Hematopoietic multipotent progenitor cell treated with erythropoietin and hydrocortisone succinate and interleukin-3 and kit ligand, for 17 days (in vitro differentiated cells): ENCODE measurements at places on chromosomes 5 and 9.

DNA sequence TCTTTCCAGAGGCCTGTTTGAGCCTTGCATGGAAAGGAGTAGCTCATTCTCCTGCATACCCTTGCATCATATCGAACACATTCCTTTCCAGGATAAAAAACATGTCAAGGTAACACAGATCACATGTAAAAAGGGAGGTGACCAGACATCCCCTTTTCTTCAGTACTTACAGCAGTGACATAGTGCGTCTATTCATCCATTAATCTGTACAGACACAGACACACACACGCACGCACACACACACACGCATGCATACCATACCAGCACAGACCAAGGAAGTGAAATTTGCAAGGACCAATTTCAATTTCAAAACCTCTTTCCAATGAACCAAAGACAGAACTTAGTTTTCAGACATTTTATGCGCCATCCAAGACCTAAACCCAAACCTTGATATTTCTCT lies 256.0 kb downstream of the PAPPA start:
- DNase-seq: no peak

- DNase-seq: no peak
Observed at GRCh38 chr5:56710826-56711590, 104.3 kb upstream of the MAP3K1 start.

- peak; percentile 30 for DNase-seq
Observed at GRCh38 chr5:135566422-135567400, 12.1 kb downstream of the CXCL14 start.

DNA sequence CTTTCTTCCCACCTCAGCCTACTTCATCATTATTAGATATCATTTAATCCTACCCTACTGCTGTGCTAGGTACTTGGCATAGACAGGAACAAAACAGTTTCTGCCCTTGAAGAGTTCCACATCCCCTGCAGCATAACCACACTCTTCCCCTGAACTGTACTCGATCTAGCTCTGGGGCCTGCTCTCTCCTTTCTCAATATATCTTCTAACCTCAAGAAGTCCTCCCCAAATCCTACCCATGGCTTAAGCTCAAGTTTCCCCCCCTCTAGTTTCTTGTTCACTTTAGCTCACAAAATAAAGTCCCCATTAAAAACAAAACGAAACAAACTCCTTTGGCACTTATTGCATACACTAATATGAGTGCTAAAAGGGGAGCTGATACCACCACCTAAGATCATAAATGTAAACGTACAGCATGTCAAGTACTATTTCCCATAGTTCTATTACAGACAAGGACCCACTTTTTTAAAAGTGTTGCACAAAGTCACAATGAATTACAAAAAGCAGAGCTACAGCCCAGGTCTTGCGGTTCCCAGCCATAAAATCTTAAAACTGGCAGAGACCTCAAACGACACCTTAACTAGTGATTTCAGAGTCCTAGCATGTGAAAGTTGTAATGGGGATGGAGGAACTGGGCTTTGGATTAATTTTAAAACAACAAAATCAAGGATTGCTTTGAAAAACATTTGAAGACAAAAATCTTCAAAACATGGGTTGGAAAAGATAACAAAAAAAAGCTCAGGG lies 80.7 kb downstream of the PTPDC1 start:
- peak; percentile 13 for DNase-seq

GRCh38 chr5:155620821-155621410 lies 607.4 kb downstream of the KIF4B start:
- DNase-seq: no peak

GRCh38 chr5:14801792-14802191 lies 69.8 kb downstream of the ANKH start:
- no peak for DNase-seq
